ENCODE measurements at places on chromosomes 5 and 9. TPM values are rescaled to one million over a fixed set of nuclear protein-coding genes. Genes with fewer than 3 reads are reported as not detected.
A peak's percentile ranks its signal among the peaks of the same experiment; 100 is the strongest.

Gene RXFP3
- not detected for total RNA-seq

DNA sequence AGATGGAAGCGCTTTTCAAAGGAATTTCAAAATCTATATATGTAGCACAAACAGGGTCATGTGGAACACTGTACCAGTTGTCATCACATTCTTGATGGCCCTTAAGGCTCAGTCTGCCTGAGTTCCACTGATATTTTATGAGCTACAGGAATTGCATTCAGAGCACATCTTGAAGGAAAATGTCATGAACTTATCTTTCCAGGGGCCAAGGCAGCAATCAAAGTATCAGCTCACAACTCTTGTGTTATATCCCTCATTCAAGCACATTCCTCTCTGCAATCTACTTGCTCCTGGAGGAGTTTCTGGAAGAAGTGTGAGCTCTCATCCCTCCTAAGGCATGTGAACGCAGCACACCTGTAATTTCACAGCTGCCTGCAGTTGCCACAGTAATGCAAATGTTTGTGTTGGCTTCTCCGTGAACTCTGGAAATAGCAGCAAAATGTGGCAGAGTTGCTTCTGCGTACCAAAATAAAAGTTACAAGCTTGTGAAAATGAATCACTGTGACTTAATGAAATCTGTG lies 89.7 kb upstream of the EQTN start:
- DNase-seq = no peak

GRCh38 chr9:90137801-90138200 lies 504.8 kb downstream of the DIRAS2 start:
- no peak for DNase-seq

GRCh38 chr5:120388016-120388781 lies 75.9 kb upstream of the PRR16 start:
- peak; percentile 91 for DNase-seq

DNA sequence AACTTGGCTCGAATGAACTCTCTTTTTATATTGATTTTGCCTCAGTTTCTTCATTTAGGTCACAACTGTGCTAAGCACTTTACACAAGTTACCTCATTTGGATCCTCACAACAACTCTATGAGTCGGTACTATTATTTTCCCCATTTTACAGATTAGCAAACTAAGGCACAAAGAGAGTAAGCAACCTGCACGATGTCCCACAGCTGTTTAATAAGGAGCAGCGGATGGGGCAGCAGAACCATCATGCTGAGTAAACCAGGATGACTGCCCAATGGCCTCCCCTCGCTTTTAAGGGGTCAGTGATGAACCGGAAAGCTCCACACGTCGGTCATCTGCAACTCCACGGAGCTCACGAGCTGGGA lies 607 bp downstream of the PRELID2 start:
- no peak for DNase-seq

Measured in astrocyte (in vitro differentiated cells and primary cell).